AG08396 (cell line): ENCODE measurements at places on chromosomes 4 and X.

DNA sequence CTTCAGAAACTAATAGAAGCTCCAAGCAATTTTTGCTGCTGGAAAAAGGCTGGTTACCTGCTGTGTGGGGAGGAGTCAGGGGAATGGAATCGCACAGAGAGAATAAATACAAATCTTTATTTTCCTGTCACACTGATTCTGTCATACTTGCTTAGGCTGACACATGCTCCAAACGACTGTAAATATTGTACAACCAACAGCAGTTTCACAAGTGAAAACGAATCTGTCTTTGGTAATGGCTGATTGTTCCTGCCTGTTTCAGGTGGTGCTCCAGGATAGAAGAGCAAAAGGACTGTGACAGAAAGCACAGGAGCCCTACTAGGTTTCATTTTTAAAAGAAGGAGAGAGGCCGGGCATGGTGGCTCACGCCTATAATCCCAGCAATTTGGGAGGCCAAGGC, 125.5 kb upstream of the DCLK2 start:
- DNase-seq, result no peak

DNA sequence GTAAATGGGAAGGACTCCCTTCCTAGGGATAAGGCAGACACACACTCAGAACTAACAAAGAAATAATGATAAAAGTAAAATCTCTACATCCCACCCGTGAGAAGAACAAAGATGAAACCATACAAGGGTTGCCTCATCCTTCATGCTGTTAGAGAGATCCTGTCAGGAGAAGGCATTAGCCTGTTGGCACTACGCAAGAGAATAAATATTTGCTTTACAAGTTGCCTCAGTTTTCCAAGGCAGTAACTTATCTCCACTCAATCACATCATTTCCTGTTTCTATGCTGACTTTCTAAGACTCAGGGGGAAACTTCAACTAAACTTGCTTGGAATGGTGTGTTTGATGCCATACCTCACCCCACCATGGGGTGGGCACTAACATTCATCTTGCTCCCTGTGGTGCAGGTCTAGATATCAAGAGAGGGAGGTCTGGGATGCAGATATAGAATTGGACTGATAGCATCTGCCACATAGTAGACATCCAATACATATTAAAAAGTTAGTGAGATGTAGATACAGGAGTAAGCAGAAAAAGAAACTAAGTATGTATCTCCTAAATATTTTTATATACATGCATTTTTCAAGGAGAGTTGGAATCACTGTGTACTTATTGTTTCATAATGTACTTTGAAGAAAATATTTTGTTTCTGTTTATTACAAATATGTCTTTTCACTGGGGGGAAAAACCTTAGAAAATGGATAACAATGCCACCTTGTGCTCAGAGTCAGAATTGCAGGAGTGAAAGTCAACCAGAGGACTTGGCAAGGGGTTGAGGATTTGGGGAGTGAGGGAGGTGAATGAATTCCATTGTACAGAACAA, 57.2 kb upstream of the BEX4 start:
- peak; percentile 49 for DNase-seq

DNA sequence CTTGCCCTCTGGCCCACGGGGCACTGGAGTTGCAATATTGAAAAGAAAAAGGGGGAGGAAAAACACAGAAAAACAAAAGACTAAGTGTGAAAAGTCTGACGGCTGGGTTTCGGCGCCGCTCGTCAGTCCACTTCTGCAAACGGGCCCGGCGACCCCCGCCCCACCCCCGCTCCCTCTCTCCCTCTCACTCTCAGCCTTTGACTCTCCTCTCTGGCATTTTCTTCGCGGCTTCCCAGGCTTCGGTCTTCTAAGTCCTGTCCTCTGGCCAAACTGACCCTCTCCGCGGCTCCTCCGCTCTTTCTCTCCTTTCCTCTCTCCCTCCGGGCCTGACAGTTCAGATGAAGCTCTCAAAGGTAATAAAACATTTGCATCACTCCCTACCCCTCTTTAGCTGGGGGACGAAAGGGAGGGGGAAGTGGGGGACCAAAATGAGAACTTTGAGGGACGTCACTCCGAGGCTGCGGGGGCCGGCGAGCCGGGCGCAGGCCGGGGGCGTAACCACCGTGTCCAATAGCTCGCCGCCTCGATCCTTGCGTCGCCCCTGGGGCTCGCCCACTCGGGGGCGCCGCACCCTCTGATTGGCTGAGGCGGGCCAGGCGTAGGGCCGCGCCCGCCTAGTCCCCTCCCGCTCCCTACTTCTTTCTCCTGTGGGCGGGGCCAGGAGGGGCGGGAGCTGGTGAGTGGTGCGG, at the start of gene NKX6-1:
NKX6-1 (minus strand) TSS at position 358 of the 689 bp plus-strand sequence. CDS start 1,064 bp downstream, outside the sequence.
- peak; percentile 97 for DNase-seq

DNA sequence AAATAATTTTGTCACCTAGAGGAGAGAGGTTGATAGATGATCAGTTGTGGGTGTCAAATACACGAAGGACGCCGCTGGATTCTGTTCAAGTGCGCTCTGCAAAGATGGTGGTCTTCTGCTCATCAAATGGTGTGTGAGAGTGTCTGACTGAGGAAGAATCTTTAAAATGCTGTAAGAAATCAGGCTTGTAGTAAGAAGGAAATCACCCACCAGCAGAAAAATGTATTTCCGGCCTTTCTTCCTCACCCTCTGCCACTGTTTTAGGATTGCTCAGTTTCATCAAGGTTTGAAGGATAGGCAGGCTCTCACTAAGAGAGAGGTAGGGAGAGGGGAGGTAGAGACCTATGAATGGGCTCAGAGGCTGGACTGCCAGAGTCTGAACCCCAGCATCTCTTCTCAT, 28.7 kb downstream of the RHOH start:
- DNase-seq, result no peak

- no peak for DNase-seq
These were observed 161.5 kb upstream of the GATB start for GRCh38 chr4:151922306-151922705.

GRCh38 chr4:19523964-19524363, 727.7 kb upstream of the SLIT2 start:
- DNase-seq, result no peak

DNA sequence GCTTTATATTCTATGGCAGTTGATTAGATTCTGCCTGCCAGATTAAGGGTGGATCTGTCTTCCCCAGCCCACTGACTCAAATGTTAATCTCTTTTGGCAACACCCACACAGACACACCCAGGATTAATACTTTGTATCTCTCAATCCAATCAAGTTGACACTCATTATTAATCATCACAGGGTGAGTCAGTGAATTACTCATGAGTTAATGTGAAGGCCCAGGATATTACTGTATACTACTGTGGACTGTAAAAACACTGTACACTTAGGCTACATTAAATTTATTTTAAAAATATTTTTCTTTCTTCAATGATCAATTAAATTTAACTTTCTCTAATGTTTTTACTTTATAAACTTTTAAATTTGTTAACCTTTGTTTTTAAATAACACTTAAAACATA, 87.7 kb downstream of the NAP1L3 start:
- no peak for DNase-seq

DNA sequence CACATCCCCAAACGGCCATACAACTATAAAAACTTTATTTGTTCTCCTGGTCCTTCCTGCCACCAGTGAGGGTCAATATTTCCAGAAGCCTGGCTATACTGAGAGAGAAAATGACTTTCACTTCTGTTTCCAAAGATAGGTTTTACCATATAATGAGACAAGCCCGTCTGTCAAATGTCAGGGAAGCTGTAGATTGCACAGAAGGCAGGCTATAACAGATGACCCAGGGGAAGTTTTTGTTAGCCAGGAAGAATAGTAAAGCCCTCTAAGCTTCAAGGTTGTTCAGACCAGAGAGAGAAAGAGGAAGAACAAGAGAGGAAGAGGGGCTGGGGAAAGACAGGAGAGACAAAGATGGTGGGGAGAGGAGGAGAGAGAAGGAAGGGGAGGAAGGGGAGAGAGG, 217.5 kb downstream of the GBA3 start:
- no peak for DNase-seq
